ENCODE measurements at places on chromosomes 5 and 9. TPM values are rescaled to one million over a fixed set of nuclear protein-coding genes. Genes with fewer than 3 reads are reported as not detected.

DNA sequence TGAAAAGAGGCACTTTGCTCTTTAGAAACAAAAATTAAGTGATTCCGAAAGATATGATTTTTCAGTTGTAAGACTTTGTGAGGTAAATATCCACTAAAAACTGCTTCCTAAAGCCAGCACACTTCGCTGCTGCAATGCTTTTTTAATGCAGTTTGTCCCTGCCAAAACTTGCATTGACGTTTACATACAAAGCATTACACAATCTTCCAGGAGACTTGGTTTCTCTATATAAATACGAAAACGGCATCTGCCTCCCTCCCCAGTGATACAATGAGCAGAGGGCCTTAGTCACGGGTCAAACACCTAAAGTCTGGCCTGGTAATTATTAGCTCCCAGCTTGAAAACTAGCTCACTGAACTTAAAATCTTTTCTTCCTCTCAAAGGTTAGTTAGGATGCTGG is 170.7 kb downstream of the TSSK1B start:
- no peak for DNase-seq

CCT5 gene
- total RNA-seq = 106 TPM

DNA sequence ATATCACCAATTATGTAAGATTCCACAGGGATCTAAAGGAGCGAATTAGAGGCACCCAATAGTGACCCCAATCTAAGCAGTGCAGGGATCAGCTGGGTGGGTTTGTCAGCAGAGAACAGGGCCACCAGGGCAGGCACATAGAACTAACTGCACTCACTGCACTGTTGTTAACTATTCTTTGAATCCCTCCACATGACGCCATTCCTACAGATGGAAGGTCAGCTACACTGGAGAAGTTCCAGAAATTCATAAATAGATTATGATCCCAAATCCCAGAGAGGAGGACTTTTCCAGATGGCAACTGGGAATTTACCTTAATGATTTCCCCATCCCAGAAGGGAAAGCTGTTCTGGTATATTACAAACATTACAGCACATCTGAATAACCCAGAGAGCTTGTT is 84.2 kb downstream of the THBS4 start:
- no peak for DNase-seq

PCDHGA4 gene
- total RNA-seq = 4.3 TPM

DNA sequence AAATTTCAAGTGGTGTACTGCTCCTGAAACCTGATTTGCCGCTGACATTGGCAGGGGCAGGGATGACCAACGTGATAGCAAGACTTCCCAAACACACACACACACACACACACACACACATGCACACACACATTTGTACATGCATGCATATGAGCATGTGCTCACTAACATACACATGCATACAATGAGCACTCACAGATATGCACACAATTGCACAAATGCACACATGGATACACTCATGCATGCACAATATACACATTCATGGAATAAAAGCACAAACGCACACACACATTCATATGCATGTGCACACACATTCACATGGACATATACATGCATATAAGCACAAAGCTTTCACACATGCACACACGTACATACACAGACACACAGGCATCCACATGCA is 181.2 kb upstream of the ZNF618 start:
- DNase-seq = no peak

CCNO gene
- not detected for total RNA-seq

DNA sequence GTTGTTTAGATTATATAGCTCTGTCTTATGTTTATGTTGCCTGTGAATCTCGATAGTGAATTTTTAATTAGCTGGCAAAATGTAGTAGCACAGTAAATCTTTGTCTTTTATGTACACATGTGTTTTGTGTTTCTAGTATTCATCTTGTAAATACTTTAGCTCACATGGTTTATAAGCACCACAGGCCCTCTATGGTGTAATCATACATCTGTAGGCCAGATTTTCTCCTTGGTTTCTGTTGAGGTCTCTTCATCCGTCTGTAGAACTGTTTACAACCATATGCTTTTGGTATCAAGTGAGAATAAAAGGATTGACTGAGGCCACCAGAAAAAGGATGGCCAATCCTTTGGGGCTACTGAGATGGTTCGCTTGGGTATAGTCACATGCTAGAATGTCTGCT is 45.0 kb downstream of the PRR16 start:
- no peak for DNase-seq

ZNF883 gene
- 2.8 TPM for total RNA-seq

GRCh38 chr9:456365-456764 is 241.7 kb downstream of the DOCK8 start:
- peak; percentile 44 for DNase-seq

Measured in left cardiac atrium (tissue), 4 donors.